ENCODE measurements at places on chromosomes 1 and 21.

GRCh38 chr1:32448773-32449456 lies 16.0 kb upstream of the ZBTB8B start:
- no peak for DNase-seq

- no peak for DNase-seq
Observed at GRCh38 chr1:6386371-6386949, 7.1 kb downstream of the ACOT7 start.

- no peak for DNase-seq
Observed at GRCh38 chr1:209603877-209604276, 20.4 kb downstream of the CAMK1G start.

GRCh38 chr1:43366601-43367025 lies 1.2 kb downstream of the ELOVL1 start:
- no peak for DNase-seq

- DNase-seq = peak; percentile 60
Observed at GRCh38 chr21:44497703-44498126, 42.3 kb downstream of the KRTAP10-1 start.

DNA sequence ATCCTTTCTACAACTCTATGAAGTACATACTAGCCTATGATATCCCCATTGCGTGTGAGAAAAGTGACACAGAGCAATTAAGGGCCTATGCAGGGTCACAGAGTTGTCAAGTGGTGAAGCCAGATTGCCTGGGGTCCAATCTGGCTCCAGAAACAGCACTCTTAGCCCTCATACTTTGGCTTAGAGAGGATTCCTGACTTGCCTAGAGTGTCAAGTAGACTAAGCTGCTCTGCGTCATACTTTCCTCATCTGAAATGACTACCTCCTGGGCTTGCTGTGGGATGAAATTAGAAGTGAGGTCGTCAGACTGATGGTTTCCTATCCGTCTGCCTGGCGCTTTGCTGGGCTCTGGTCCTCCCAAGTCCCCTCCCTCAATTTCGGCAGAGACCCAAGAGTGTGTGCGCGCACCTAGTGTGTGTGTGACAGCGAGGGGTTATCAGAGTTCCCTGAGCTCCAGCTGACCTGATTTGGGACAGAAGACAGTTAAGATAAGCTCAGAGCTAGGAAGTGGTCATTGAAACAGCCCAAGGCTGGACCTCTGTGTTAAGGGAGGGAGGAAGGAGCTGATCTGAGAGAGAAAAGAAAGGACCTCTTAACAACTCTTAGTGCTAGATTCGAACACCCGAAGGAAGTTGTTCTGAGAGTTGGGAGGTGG lies 5.4 kb upstream of the NUAK2 start:
- DNase-seq = no peak

- no peak for DNase-seq
Observed at GRCh38 chr1:119101563-119101962, 38.9 kb downstream of the WARS2 start.

DNA sequence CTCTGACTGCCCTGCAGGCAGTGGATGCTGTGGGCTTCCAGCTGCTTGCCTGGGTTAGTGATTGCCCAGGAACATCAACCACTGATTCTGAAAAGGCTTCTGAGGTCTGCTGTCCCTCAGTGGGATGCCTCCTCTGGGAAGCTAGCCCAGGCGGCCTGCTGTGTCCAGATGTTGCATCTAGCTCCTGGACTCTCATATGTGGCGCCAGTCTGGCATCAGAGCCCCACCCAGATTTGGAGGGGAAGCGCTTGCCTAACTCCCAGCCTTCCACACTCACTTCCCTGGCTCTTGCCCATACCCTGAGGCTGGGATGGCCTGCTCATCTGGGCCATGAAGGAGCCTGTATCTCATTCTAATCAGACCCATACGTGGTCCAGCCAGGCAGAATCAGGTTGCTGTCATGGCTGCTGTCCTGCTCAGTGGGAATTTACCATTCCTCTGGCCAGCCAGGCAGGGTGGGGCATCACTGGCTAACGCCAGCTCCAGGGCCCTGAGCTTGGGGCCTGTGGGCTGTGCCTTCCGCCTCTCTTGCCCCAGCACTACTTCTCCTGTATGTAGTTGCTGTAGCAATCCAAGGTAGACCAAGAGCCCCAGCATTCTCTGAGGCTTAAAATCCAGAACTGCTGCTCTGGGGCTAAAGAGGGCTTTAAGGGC lies 4.1 kb downstream of the CSF1 start:
- DNase-seq = no peak

- no peak for DNase-seq
Observed at GRCh38 chr1:164576291-164577271, 17.6 kb downstream of the PBX1 start.

- peak; percentile 16 for DNase-seq
Observed at GRCh38 chr1:40630488-40631223, 34.8 kb downstream of the RIMS3 start.

GRCh38 chr1:98903261-98903660 lies 101.4 kb downstream of the PLPPR5 start:
- no peak for DNase-seq

DNA sequence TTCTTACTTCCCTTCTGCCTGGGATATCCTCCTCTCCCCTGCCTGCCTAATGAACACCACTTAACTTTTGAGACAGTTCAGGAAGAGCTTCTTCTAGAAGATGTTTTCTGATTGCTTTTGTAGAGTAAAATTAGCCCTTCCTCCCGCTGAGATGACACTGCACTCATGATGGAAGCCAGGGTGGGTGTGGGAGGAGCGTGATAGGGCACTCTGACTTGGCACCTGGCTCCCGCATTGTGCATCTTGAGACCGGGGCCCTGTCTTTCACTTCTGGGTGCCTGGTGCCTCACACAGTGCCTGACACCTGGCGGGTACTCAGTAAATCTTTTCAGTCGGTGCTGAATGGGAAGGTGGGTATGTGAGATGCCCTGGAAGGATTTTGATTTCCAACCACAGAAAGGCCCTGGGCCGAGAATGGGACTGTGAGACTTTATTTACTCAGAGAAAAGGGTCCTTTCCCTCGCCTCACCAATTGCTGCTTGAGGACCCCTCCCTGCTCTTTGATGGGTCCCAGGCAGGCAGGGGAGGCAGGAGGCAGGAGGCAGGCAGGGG lies 6.8 kb downstream of the THEM5 start:
- no peak for DNase-seq

- no peak for DNase-seq
Observed at GRCh38 chr1:152768847-152769533, 6.0 kb upstream of the LCE1F start.

DNA sequence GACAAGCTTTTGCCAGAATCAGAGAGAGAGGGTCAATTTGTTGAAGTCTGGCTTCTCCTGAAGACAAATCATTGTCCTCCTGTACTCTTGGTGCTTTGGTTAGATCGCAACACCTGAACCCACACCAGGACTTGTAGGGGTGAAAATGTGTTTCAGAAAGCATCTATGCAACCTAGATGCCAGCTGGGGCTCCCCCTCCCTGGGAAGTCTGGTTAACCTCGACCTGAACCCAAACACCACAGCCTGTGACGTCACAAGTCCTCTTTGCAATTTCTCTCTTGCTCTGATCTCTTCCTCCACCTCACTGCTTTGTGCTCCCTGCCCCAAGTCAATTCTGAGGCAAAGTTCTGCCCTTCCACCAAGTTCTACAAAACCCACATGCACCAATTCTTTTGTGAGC lies 42.8 kb upstream of the USP24 start:
- DNase-seq = no peak

DNA sequence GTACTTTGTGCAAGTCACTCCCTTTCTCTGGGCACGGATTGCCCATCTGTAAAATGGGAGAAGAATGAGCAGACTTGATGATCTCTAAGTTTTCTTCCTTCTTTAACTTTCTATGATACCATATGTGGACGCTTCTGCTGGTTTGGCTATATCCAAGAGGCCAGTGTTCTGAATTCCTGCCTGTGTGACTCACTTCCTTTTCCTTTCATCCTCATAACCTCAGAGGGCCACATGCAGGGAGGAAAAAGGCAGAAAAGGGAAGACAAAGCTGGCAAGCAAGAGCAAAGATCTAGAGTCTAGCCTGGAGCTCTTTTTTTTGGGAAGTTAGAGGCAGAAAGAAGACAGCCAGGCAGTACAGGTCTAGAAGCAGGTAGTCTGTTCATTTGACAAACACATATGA lies 151.2 kb downstream of the OMA1 start:
- DNase-seq = no peak

GRCh38 chr1:154788886-154789285 lies 81.2 kb downstream of the KCNN3 start:
- no peak for DNase-seq

DNA sequence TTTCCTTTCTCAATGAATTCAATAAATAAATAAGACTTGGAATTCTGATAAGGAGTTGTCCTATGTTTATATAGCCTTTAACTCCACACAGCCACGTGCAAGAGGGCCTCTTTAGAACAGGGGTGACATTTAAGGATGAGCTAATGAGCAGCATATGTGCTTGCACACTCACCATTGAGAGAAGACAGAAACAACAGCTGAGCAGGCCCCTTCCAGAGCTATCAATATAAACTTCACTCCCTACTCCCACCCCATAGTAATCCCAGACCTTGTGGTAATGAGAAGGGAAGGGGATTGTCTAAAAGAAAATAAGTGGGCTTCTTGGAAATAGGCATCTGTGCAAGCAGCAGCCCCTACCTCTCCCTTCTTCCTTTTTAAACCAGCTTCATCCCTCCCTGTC lies 176.0 kb downstream of the SEC16B start:
- DNase-seq = no peak

GRCh38 chr1:24643363-24644099 lies 429 bp downstream of the SRRM1 start:
- no peak for DNase-seq

- DNase-seq = no peak
Observed at GRCh38 chr21:40967771-40968170, 120.8 kb upstream of the DSCAM start.

DNA sequence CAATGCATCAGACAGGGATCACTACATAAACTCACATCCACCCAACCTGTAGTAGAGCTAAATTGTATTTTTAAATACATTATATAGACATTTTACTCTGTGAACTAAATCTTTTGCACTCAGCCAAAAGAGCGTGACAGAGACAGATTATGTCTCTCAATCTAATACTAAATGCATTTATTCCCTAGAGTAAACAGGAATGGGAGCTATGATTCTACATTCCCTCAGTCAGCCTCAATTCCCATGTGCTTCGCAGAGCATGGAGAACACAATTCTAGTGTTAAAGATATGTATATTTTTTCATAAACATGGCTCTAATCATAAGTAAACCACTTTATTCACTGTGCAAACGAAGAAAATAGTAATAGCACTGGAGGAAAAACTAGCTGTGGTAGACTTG lies 16.5 kb downstream of the PIGK start:
- DNase-seq = no peak

DNA sequence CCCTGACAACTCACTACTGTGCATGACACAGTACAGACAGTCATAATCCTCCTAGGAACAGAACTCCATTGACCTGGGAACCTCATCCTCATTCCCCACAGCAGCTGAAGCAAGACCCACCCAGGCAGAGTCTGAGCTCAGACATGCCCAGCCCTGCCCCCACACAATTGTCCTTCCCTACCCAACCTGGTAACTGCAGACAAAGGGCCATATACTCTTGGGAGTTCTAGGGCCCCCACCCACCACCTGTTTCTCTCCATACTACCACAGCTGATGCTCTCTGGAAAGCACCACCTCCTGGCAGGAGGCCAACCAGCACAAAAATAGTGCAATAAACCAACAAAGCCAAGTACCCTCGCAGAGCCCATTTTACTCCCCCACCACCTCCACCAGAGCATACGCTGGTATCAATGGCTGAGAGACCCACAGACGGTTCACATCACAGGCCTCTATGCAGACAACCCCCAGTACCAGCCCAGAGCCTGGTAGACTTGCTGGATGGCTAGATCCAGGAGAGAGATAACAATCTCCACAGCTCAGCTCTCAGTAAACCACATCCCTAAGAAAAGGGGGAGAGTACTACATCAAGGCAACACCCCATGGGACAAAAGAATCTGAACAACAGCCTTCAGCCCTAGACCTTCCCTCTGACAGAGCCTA lies 159.7 kb upstream of the CXADR start:
- DNase-seq = peak; percentile 93

- no peak for DNase-seq
Observed at GRCh38 chr1:19866029-19866428, 16.2 kb upstream of the OTUD3 start.

DNA sequence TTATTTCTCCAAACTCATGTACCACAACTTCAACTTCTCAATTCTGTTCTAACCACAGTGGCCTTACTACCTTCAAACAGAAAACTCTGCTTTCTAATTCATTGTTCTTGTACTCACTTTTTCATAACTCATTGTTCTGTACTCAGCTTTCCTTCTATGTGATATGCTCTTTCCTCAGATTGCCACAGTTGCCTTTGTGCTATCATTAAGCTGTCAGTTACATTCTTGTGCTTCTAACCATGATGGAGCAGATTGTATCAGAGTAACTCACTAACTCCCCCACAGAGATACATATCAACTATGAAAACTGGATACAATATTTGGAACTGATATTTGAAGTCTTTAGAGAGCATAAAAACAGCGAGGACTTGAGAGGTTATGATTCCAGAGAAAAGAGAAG lies 1213.7 kb downstream of the KCNT2 start:
- no peak for DNase-seq

GRCh38 chr1:19844731-19845495 lies 29.8 kb upstream of the RNF186 start:
- DNase-seq = no peak

DNA sequence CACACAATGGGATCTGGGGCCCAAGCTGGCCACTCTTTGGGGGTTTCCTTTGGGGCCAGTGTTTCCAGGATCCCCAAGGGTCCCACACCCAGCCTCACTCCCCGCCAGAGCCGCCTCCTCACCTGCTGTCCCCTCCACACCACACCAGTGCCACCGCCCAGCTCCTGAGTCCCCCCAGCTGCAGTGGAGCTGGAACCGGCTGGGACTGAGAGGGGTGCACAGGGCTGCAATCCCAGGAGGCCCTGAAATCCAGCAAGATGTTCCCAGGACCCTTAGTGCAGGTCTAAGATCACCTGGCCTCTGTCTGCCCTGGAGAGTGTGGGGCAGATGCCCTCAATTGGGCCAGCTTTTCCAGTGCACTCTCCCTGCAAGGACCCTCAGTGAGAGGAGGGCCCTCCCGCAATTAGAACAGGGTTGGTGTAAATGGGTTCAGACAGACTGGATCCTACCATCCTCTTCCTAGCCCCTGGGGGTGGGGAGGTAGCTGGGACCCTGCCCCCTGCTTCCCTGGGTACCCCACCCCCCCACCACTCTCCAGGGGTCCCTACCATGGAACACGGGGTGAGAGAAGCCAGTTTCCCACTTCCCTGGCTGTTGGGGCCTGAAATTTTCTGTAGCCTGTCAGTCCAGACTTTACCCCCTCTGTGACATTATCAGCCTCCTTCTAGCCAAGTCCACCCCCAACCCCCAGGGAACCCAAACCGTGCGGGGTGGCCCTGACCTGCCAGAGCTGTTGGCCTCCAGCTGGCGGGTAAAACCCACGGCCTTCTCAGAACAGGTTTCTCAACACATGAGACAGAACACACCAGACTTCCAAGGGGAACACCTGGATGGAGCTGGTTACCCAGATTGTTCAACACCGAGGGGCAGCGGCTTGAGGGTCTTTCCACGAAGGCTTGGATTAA lies 7.0 kb downstream of the KRTAP10-12 start:
- DNase-seq = no peak

Data from NCI-H1436 (cell line).